CMK (cell line): ENCODE measurements at places on chromosomes 1 and 21.

DNA sequence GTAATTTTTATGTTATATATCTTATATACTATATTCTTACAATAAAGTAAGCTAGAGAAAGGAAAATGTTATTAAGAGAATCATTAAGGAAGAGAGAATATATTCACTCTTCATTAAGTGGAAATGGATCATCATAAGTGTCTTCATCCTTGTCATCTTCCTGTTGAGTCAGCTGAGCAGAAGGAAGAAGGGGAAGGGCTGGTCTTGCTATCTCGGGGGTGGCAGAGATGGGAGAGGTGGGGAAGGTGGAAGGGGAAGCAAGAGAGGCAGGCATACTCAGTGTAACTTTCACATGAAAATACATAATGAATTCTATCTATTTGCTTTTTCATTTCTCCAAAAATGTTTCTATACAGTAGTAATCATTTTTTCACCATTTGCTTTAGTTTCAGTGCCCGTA lies 5.1 kb downstream of the DNASE2B start:
- no peak for DNase-seq

- DNase-seq: no peak
These were observed 67.9 kb upstream of the IL12RB2 start for GRCh38 chr1:67239738-67240137.

GRCh38 chr1:195434566-195435203 lies 1173.6 kb downstream of the KCNT2 start:
- no peak for DNase-seq

GRCh38 chr1:116067566-116067890 lies 43.7 kb upstream of the MAB21L3 start:
- no peak for DNase-seq

- DNase-seq: no peak
These were observed 135.9 kb downstream of the NPHP4 start for GRCh38 chr1:5856246-5856815.

DNA sequence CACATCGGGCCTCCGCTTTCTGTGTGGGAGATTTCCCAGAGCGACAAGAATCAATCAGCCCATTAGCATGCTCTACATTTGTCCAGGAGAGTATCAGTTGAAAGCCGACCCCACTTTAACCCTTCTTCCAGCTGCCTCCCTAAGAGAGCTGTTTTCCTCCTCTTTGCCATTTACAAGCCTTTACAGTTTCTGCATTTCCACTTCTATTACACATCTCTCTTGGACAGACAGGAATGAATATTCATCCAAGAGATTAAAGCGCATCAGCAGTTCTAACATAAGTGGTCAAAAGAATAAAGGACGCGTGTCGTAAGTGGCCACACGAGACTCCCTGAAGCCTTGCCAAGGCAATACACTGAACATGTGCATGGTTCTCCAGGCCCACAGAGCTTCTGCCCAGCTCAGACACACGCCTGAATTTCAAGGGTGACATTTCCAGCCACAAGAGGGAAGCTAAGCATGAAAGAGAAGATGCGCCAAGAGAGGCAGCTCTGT lies 47.3 kb downstream of the FAM78B start:
- no peak for DNase-seq

GRCh38 chr1:23524716-23525401 lies 6.2 kb downstream of the E2F2 start:
- DNase-seq: peak; percentile 99

GRCh38 chr1:50268049-50268448 lies 155.2 kb downstream of the DMRTA2 start:
- DNase-seq: no peak

DNA sequence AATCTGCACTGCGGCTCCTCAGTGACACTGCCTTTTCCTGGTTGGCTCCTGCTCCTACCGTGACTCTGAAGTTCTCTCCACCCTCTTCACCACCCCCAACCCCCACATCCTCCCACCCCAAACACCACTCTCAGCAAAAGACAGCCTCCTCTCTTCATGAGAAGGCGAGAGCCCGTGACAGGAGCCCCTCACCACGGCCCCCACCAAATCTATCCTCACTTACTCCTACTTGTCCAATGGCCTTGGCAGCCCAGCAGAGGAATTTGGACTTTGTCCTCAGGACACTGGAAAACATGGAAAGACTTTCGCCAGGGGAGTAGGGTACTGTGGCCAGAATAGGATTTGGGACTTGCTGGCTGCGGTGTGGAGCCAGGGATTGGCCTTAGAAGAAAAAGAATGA lies 6.9 kb downstream of the TMEM125 start:
- no peak for DNase-seq

- no peak for DNase-seq
These were observed 17.4 kb upstream of the KCNAB2 start for GRCh38 chr1:6028042-6028850.

DNA sequence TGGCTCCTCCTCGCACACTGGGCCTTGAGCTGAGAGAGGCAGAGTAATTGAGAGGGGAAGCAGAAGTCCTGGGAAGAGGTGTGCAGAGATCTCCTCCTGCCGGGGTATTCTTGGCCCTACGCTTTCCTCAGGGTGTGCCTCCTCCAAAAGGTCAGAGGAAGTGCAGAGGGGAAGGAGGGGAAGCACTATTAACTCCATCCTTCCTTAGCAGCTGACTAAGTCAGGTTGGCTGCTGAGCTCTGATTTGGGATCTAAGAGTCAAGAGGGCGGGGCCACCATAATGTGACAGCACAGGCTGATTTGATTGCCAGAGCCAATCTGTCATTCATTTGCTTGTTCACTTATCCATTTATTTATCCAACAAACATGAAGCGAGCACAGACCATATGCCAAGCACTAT lies 12.3 kb downstream of the ATP2B4 start:
- no peak for DNase-seq

- no peak for DNase-seq
These were observed 323.9 kb downstream of the DISC1 start for GRCh38 chr1:231950331-231951128.

GRCh38 chr1:24908591-24909259 lies 21.4 kb downstream of the RUNX3 start:
- no peak for DNase-seq

GRCh38 chr1:53617851-53618499 lies 121.0 kb downstream of the GLIS1 start:
- DNase-seq: no peak

DNA sequence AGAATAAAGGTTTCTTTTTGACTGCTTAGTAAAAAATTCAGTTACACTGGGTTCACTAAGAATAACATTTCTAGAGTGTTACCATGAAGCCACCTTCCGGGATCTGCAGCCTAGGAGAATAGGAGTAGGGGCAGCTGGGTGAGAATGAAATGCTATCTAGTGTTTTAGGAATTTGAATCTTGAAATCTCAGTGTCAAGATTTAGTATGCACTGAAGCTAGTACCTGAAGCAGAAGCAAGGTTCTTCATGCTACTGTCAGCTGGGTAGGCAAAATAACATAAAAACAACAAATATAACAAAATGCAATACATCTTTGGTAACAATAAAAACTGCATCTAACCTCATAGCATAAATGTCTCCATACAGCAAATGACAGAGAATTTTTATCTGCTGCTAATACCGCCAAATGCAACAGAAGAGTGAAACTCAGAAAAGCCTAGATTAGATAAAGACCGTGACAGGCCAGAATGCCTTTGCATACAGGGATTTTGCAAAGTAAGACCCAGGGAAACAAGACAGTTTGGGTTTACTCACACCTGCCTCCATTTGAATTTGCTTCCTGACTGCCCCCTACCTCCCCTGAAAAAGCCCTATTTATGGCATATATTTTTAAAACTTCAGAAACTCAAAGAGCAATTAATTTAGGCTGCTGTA lies 58.2 kb downstream of the GADD45A start:
- DNase-seq: no peak

GRCh38 chr1:179194068-179194537 lies 35.4 kb downstream of the ABL2 start:
- DNase-seq: no peak

GRCh38 chr1:207818971-207819451 lies 67.2 kb downstream of the CD46 start:
- DNase-seq: no peak

- DNase-seq: no peak
These were observed 1.9 kb upstream of the MPZ start for GRCh38 chr1:161311595-161312181.

- no peak for DNase-seq
These were observed 975.0 kb upstream of the NCAM2 start for GRCh38 chr21:20023193-20023592.

GRCh38 chr1:169318536-169319244 lies 48.9 kb downstream of the NME7 start:
- no peak for DNase-seq

DNA sequence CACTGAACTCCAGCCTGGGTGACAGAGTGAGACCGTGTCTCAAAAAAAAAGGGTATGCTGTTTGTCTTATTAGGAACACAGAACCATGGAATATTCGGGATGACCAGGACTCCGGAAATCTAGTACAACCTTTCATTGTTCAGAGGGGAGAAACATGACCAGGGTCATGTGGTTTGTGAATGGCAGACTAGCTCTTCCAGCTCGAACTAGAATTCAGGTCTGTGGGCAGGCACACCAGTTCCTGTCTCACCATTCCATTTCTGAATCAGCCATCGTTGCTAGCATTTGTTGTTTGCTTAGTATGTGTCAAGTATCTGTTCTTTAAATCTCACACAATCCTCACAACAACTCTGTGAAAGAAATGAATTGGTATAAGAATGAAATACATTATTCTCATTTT lies 50.9 kb downstream of the MDM4 start:
- DNase-seq: no peak
